ENCODE measurements at places on chromosomes 5 and 9.

DNA sequence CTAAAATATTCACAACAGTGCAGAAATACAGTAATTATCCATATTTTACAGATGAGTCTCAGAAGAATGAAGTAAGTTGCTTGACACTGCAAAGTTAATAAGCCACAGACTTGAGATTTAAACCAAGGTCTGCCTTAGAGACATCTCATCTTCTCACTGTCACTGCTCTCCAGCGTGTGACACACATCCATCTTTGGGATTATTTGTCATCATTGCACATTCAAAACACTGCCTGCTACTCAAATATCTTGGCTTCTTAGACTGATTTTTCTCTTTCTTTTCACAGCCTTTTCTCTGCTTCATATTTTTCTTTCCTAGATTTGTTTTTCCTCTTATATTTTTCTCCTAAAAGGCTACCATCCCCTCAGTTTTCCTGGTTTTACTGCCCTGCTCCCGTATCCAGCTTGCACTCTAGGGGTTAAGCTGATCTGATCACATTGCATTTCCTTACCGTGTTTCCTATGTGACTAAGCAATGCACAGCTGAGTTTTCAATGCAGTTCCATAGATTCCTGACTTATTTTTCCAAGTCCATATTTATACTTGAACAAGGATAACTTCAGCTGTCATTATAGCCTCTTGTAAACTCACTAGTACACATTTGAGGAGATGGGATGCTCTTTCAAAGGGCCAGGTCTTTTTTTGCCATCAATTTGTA lies 353.0 kb downstream of the PLK2 start:
- DNase-seq = peak; percentile 23

DNA sequence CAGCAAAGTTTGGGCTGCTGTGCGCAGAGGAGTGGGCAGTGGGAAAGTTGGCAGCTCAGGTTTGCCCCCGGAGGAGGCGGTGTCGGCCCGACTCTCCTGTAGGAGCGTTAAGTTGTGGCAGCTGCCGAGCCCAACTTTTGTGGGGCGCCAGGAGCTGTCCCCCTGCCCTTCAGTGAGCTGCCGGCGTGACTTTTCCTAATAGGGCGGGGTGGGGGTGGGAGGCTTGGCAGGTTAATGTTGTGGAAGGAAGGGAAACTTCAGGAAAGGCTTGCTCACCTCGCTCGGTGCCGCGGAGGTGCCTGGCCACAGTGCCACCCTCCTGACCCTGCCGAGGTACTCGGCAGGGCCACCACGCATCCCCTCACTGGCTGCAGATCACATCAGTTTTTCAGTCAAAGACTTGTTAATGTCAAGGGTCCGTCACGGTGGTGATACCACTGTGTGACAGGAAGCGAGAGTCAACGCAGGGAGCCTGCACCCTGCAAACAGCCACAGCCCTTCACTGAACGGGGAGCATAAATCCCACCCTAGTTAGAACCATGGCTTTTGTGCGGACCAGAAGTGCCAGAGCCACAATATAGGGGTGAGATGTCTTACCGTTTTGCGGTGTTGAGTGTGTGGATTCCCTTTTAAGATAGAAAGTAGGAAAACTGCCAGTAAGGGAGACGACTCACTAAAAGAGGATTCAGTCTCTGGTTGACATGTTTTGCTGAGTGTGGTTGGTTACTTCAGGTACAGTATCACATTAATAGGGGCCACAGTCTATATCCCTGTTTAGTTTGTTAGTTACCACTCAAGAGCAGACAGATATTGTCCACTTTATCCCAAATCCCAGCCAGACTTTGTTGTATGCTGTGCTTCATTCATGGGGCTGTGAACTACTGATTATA lies 796 bp downstream of the LNPEP start:
- peak; percentile 49 for DNase-seq

GRCh38 chr9:9521033-9521779 lies 1091.6 kb downstream of the PTPRD start:
- no peak for DNase-seq

GRCh38 chr9:112905084-112905483 lies 14.4 kb upstream of the SLC46A2 start:
- DNase-seq = no peak

GRCh38 chr5:133297293-133297692 lies 245.5 kb downstream of the HSPA4 start:
- no peak for DNase-seq

DNA sequence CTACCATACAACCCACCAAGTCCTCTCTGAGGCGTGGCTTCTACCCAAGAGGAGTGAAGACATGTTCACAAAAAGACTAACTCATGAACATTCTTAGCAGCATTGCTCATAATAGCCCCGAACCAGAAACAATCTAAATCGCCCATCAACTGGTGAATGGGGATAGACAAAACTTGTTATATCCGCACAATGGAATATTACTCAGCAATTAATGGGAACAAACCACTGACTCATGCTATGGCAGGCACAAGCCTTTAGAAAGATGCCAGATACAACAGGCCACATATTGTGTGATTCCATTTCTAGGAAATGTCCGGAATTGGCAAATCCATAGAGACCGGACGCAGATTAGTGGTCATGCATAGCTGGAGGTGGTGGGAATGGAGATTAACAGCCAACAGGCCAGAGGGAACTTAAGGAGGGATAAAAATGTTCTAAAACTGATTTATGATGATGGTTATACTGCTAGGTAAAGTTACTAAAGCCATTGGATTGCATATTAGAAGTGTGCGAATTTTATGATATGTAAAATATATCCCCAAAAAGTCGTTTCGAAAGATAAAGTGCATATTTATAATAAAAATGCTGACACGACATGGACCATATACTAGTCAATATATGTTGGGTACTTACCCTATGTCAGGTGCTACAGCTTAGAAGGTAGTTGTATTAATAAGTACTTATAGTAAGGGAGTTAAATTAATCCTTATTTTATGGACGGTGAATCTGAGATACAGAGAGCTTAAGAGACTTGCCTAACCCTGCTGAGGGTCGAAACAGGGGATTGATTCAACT lies 55.4 kb downstream of the LHX2 start:
- no peak for DNase-seq

- no peak for DNase-seq
These were observed 336.3 kb downstream of the IRX1 start for GRCh38 chr5:3931976-3932375.

GRCh38 chr5:91381239-91381773 lies 1.8 kb downstream of the ARRDC3 start:
- DNase-seq = no peak

- no peak for DNase-seq
These were observed 308.8 kb downstream of the EFNA5 start for GRCh38 chr5:107361945-107362344.

DNA sequence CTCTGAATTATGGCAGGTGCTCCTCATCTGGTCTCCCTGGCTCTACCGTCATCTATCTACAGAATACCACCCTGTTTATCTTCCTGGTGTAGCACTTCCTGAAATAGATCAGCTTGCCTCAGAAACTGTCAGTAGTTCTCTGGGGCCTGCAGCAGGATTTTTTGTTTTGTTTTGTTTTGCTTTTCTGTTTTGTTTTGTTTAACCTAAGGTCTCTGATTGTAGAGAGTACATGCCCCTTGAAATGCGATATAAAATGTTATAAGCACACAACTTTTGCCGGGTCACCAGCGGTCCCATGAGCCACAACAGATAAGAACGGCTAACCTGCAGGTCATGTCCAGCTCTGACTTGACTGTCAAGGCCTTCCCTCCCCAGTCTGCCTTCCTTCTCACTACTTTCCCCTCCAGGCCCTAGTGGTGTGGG lies 26.6 kb upstream of the CREBRF start:
- no peak for DNase-seq

GRCh38 chr5:55226027-55226933 lies 835 bp downstream of the MCIDAS start:
- peak; percentile 81 for DNase-seq

DNA sequence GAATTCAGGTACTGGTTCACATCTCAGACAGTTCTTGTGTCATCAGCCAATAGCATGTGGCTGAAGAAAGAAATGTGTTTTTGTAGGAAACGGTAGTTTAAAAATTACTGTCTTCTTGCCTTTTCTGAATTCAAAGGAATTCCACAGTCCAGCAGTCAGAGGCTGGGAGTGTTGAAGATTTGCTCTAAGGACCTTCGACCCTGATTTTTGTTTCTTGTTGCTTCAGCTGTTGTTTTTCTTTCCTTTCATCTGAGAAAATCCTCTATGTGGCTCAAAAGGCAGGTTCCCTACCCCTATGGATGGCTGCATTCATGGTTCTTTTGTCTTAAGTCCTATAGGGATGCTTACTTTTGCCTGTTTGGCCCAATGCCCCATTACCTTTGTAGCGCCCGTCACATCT lies 304.9 kb downstream of the TMEM167A start:
- DNase-seq = no peak

- peak; percentile 92 for DNase-seq
These were observed 552.2 kb upstream of the RIOK2 start for GRCh38 chr5:97735209-97735608.

DNA sequence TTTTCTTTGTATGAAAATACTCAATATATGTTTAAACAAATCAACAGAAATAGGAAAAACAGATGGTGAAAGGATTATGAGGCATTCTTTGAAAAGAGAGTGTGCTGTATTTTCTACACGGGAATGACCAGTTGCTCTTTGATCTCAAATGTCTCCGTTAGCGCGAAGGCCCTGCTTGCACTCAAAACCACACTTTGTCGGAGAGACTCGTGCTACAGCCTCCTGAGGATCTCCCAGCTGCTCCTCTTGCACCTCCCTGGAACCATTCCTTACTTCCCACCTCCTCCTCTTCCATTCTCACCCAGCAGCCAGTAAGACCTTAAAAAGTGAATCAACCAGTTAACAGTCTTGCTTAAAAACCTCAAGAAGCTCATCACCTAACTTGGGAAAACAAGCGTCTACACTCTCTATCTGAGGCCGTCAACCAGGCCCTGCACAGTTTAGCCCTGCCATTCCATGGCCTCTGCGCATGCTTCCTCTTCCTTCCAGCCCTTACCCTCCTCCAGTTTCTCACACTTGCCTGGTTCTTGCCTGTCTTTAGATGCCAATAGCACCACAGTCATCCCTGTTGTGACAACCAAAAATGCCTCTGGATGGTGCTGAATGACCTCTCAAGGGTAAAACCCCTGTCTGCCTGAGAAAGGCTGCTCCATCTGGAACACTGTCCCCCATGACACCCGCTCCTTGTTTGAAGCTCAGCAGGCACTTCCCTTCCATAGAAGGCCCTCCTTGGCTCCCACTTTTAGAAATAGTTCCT lies 594.7 kb upstream of the WWC1 start:
- DNase-seq = no peak

DNA sequence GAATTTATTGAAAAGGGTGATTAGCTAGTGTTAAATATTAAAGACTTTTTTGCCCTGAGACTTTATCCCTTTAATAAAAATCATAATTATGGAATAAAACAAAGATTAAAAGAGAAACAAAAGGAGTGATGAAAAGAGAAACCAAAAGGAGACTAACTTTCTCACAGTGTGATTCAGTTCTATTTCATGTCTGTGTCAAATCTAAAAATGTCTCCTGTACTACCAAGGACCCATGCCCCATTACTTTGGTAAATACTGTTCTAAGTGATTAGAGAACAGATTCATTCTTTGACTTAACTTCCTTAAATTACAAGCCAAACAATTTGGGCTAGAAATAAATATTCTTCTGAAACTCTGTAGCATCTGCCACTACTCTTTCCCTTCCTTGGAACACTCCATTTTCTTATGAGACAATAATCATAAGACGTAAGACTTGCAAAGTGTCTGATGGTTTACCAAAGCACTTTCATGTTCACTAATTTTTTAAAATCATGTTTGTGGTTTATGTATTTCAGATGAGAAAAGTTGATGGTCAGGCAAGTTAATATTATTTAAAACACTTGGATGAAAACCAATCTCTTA lies 319.0 kb downstream of the EBF1 start:
- DNase-seq = no peak

- DNase-seq = no peak
These were observed 50.1 kb upstream of the MCTP1 start for GRCh38 chr5:95334900-95335538.

DNA sequence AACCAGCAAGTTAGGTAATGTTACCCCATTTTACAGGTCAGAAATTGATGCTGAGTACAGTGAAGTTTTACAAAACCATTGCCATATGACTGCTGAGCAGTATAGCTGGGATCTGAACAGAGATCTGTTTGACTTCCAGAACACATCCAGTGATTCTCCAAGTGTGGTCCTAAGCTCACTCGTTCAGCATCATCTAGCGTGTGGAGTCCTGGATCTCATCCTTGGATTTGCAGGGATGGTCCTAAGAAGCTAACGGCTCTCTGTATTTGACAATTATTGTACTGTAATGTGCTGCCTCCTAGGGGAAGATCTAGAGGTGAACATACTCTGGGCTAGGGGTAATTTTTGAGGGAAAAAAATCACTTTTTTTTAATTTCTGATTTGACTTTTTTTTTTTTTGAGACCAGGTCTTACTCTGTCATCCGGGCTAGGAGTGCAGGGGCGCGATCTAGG lies 1.4 kb downstream of the SLC26A2 start:
- DNase-seq = peak; percentile 81

DNA sequence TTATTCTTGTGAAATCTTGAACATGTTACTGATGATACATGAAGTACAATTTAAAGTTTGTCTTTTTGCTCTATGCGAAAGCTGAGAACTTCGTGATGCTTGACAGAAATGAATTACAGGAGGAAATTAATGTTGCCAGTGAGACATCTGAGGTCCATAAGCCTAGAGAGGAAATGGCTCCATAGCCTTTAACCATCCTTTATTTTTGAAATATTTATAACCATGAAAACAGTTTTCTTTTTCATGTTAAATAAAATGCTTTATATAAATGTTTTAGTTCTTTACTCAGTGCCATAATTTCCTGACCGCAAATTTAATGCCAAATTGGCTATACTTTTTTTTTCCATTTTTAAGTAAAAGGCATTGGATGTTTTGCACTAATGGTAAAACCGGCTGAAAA lies 29.1 kb downstream of the F2RL2 start:
- DNase-seq = no peak

DNA sequence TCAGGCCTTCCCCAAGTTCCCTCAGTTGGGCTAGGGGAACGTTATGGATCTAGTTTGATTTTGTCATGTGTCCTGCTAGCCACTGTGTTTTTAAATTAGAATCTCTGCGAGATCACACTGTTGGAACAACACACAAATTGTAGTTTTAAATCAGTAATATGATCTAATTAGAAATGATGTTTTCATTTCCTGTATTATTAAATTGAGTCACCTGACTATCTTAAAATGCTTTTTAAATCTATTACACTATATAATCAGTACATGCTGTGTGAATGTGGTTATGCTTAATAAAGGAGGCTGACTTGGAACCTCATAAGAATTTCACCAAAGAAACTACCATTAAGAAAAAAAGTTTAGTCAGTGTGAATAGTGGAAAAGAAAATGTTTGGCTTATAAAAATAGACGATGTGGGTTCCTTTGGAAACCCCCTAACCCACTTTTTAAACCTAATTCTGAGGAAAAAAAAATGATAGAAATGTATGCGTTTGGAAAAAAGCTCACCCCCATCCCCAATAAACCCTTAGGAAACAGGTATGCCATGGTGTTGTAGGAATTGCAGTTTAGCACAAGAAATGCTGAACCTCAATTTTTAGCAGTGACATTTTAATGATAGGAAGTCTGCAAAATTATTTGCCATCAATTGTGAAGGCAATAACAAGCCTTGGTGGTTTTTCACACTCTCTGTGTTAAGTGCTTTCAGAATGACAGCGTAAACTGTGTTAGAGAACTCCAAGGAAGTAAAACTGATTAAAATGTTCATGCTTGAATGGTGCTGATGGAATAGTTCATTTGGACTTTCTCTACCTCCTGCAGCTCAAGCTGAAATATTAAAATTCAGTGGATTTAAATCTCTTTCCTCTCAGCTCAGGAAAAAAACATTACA lies 59.0 kb downstream of the TLE4 start:
- no peak for DNase-seq
